ENCODE measurements at places on chromosomes 6 and 20.

GRCh38 chr20:60395991-60396390, 437.8 kb downstream of the CDH26 start:
- DNase-seq: no peak

GRCh38 chr20:18019068-18019467, 38.6 kb downstream of the OVOL2 start:
- no peak for DNase-seq

- DNase-seq: no peak
Measured at GRCh38 chr20:53101992-53102760, 130.0 kb downstream of the TSHZ2 start.

- DNase-seq: no peak
Measured at GRCh38 chr20:53530440-53530839, 63.2 kb downstream of the ZNF217 start.

GRCh38 chr6:72968704-72969103, 256.6 kb downstream of the KHDC1L start:
- no peak for DNase-seq

All from body of pancreas (tissue), 4 donors.